ENCODE measurements at places on chromosomes 16 and 17. TPM values are rescaled to one million over a fixed set of nuclear protein-coding genes. Genes with fewer than 3 reads are reported as not detected.

GRCh38 chr17:19610879-19611278, 37.7 kb upstream of the ALDH3A2 start:
- no peak for DNase-seq
- H3K27ac ChIP-seq = no peak overlapping the region
- no peaks in the 10 kb centered on the region for H3K4me1 ChIP-seq
- H3K36me3 ChIP-seq = no peaks in the 10 kb centered on the region
- H3K4me3 ChIP-seq = no peak overlapping the region

- no peaks in the 10 kb centered on the region for H3K4me1 ChIP-seq
- H3K27ac ChIP-seq = no peak overlapping the region
- H3K4me3 ChIP-seq = no peak overlapping the region
These were observed 3.1 kb upstream of the KRTAP3-2 start for GRCh38 chr17:41002814-41003213.

GRCh38 chr16:74461826-74462225, 40.5 kb upstream of the CLEC18B start:
- H3K4me3 ChIP-seq = no peak overlapping the region
- no peak overlapping the region for H3K27ac ChIP-seq
- H3K27me3 ChIP-seq = no peaks in the 10 kb centered on the region
- peaks cover 77% of the 10 kb centered on the region for H3K36me3 ChIP-seq
- no peak for DNase-seq

The CDH13 gene
- total RNA-seq = not detected
